ENCODE measurements at places on chromosomes 5 and 9.
A peak's percentile ranks its signal among the peaks of the same experiment; 100 is the strongest.

DNA sequence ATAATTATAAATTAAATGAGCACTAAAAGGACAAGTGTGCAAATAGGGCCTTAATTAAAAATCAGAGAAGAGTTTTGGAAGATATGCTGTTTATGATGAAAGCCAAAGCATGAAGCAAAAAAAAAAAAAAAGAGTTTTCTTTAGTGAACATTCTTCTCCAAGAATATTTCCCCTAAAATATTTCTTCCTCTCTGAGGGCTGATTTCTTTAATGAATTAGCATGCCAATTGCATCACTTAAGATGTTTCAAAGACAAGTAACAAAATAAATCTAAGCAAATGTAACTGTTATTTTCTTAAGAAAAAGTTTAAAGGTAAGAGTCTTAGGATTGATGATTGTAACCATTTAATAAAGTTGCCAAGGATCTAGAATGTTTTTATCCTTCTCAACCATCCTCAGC, 81.6 kb upstream of the MPDZ start:
- DNase-seq, result no peak

DNA sequence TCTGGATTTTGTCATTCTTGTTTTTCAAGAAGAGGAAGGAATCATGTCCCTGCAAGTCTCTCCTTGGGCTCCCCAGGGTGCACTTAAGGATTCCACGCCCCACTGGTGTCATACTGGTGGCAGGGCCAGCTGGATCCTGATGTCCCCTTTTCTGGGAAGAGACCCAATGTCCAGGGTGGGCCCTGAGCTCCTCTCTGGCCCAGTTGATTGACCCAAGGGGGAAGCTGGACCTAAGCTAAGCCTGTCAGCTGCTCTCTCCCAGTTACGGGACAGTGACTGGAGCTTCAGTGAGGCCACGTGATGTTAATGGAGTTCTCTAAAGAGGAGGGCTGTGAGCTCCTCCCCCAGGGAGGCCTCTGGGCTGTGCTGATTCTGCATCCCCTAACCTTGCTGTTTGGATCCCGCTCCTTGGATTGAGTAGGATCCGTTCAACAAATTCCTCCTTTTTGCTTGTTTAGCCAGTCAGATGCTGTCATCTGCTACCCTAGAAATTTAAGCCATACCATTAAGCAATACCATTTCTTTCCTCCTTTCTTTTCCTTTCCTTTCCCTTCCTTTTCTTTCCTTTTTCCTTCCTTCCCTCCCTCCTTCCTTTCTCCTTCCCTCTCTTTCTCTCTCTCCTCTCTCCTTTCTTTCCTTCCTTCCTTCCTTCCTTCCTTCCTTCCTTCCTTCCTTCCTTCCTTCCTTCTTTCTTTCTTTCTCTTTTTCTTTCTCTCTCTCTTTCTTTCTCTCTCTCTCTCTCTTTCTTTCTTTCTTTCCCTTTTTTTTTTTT, 17.2 kb downstream of the NKX2-5 start:
- DNase-seq, result no peak

GRCh38 chr5:113606298-113607134, 93.0 kb downstream of the YTHDC2 start:
- DNase-seq, result no peak

GRCh38 chr9:122463828-122464632, 13.7 kb downstream of the OR1J1 start:
- no peak for DNase-seq

- DNase-seq, result no peak
Measured at GRCh38 chr5:23367874-23368273, 139.5 kb upstream of the PRDM9 start.

DNA sequence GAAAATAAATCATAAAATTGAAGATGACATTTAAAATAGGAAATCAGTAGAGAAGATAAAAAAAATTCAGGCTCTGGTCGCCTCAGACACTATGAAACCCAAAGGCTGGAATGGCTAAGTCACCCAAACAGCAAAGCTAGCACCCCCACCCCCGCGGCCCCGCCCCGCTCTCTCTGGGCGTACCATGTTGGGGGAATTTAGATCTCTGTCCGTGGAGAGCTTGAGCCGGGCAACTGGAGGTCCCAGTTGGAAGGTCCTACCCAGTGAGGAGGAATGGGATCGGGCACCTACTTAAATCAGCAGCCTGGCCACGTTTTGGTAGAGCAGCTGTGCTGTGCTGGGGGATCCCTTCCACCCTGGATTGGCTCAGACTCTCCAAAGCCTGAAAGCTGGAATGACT, 150.6 kb upstream of the ANKRD55 start:
- no peak for DNase-seq

GRCh38 chr9:118222375-118222774, 518.2 kb downstream of the TLR4 start:
- no peak for DNase-seq

- no peak for DNase-seq
Measured at GRCh38 chr5:168432903-168433302, 53.4 kb upstream of the RARS1 start.

DNA sequence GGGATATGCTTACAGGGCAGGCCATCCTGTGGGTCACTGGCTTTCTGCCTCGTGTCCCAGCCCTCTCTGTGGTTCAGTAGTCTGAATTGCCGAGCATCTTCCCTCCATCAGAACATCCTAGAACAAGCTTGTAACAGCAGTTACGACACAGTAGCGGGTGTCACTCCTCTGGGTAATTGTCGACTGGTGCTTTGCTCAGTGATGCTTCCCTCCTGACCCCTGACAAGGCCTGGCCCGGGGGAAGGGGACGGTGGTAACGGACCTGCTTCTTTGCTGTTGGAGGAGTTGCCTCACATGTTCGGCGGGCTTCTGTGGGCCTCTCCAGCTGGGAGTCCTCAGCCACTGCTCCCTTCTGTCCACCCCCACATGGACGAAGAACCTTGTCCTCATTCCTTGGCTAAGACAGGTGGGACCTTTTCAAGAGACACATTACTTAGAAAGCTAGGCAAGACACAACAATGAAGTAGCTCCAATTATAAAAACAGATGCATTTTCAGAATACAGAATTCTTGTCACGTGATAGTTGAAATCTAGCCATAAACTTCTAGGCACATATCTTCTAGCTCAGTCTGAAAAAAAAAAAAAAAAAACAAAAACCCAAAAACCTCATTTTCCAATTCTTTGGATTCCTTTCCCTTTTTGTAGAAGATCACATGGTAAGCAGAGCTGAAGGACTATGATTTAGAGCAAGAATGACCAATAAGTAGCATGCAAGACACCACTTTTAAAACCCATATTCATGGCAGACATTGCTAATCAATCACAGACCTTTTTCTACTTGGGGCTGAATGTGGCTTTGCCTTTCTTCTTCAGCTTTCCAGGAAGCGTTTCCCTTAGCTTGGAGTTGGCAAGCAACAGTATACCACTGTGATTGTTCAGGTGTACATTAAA, 25.0 kb downstream of the HMCN2 start:
- DNase-seq, result no peak

- no peak for DNase-seq
Measured at GRCh38 chr5:93892481-93892880, 151.1 kb upstream of the POU5F2 start.

- DNase-seq, result peak; percentile 68
Measured at GRCh38 chr9:35728041-35728971, 3.7 kb downstream of the TLN1 start.

GRCh38 chr5:136062366-136063274, 33.8 kb downstream of the TGFBI start:
- DNase-seq, result no peak

DNA sequence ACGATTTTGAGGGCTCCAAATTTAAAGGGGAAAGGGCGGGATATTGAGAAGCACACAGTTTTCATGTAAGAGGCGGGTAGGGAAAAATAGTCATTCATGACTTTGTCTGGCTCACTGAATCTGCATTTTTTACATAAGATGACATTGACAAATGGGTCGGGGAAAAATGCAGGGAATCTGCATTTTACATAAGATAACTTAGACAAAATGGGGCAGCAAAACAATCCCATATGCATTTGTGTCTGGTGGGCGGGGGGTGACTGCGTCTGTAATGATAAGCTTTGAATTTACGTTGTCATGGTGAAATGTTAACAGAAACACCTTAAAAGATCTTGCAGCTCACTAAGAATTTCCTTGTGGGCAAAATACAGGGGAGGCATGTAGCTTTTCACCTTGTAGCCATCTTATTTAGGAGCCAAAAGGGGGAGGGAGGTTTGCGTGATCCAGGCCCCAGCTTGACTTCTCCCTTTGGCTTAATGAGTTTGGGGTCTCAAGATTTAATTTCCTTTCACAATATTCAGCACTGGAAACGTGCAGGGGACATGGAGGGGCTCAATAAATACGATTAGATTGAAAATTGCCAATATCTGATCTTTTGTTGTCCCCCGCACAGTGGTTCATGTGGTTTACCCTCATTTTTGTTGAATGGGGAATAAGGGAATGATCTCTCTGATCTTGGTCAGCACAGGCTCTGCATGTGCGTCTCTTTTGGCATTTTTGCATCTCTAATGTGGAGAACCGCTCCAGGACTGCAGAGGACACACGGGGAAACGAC, 41.1 kb upstream of the GADD45G start:
- no peak for DNase-seq

DNA sequence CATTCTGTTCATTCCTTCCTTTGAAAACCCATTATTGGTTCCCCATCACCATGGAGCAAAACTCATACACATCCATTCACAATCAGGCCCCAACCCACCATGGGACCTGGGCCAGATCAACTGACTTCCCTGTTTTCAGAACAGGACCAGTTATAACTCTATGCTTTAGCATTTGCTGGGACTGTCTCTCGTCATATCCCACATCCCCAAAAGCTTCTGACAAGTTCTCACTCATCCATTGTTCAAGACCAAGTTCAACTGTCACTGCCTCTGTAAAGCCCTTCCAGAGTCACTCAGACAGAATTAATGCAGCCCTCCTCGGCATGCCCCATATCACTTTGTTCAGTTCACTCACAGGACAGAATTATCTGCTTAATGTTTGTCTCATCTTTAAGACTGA, 4.0 kb downstream of the FAM169A start:
- DNase-seq, result no peak

DNA sequence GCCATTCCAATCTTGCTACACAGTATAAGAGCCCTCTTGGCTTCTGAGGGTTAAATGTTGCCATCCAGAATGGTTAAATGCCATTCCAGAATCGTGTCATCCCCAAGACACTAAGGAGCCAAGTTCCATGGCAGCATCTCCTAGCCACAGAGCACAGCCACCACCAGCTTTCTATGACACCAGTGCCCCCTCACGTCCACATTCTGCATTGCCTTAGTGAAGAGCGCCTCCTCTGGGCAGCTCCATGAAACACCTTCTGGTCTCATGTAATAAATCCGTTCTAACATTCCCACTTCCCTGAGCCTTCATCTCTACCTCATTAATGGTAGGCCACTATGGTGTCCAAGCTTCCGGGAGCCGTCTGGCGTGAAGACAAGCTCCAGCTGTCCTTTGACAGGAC, 12.4 kb downstream of the CBY3 start:
- DNase-seq, result no peak

- peak; percentile 19 for DNase-seq
Measured at GRCh38 chr9:17509701-17510100, 69.2 kb upstream of the SH3GL2 start.

- no peak for DNase-seq
Measured at GRCh38 chr9:121240472-121241135, 27.4 kb upstream of the GSN start.

- DNase-seq, result no peak
Measured at GRCh38 chr9:21239911-21240310, at the start of gene IFNA14. Gene IFNA14 (minus strand): TSS chr9:21240005. CDS start chr9:21239935, 70 bp downstream.

DNA sequence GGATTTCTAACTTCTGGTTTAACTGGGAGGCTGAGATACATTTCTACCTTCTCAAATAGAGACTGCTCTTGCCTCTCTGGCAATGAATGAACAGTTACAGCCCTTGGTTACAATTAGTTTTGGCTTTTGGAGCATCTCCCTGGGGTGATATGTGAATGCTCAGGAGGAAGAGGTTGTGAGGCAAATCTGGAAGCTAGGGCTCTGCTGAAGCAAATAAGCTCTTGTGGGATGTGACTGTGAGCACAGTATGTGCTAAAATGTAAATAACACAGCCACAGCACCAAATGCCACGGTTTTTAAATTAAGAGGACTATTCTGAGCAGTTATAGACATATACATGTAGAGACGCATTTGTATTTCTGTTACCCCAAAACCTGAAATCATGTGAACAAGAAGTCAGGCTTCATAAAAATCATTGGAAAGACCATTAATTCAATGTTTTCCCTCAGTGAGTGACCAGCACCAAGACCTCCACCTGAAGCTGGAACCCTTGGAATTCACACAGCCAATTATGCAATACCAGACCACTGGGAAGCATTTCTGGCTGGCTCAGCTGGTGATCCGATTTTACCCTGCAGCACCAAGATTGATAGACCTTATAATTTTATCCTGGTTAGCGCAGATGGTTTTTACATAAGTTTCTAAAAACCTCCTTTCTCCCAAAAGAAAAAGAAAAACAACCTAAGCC, 3.0 kb upstream of the SLC44A1 start:
- no peak for DNase-seq

DNA sequence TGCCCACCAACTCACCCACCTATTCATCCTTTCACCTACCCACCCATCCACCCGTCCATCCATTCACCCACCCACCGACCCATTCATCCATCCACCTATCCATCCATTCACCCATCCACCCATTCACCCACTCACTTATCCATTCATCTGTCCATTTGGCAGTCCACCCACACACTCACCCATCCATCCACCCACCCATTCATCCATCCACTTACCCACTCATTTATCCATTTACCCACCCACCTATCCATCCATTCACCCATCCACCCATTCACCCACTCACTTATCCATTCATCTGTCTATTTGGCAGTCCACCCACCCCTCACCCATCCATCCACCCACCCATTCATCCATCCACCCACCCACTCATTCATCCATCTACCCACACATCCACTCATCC, 278.1 kb upstream of the IRX4 start:
- no peak for DNase-seq

GRCh38 chr9:101162231-101162630, 133.7 kb downstream of the PLPPR1 start:
- DNase-seq, result no peak

DNA sequence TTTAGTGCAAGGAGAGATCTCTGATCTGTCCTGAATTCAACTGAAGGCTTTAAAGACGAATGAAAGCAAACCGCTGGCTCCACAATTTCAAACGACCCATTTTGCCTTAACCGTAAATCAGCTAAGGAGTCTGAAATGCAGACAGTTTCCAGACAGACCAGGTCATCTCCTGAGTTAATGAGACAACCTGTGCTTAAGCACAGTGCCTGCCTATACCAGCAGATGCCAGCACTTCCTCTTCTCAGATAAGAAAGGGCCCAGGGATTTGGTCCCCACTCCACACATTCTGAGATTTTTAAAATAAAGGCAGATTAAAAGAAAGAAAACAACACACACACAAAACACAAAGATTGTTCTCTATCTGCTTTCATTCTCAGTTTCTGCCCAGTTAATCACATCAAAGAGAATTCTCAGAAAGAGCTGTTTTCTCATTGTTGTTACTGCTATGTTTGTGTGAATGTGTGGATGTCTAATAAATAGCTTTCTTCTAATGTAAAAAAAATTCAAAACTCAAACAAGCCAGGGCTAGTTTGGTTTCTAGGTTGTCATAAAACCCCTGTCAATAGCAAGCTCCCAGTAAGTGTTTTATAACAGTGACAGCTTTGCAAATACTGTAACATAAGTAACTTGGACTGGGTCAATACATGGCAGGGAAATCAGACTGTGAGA, 157.7 kb upstream of the SLC24A2 start:
- DNase-seq, result no peak
